Colonic mucosa (tissue), 4 donors: ENCODE measurements at places on chromosomes 1 and 21. TPM values are rescaled to one million over a fixed set of nuclear protein-coding genes. Genes with fewer than 3 reads are reported as not detected.
A peak's percentile ranks its signal among the peaks of the same experiment; 100 is the strongest.

TEX35 gene
- total RNA-seq: not detected

DNA sequence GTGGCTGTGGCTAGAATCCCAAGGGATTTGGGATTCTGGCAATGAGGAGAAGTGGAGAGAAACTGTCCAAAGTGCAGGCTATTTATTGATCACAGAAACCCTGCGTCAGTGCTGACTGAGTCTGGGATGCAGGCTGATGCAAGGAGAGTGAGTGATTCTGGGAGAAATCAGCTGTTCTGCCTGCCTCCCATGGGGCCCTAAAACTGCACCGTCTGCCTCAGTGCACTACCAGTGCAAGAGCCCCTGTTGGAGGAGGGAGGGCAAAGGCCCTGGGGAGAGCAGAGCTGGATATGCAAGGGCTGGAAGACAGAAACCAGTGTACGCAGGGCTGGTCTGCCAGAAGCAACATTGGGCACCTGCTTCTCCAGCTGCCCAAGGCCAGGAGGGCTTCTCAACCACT lies 42.6 kb downstream of the C1orf198 start:
- no peak for DNase-seq

DNA sequence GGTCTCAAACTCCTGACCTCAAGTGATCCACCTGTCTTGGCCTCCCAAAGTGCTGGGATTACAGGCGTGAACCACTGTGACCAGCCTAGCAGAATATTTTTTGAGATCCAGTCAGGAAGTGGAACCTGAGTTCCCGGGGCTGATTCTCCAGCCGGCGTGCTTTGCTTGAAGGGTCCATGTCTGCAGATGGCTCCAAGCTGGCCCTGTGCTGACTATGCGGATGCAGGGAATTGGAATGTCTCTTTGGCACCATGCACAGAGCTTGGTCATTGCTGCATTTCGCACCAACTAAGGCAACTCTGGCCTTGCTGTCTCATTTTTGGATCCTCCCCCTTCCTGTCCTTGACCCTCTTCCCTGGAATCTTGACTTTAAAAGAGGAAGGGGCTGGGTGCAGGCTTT lies 28.1 kb downstream of the ARHGEF10L start:
- no peak for DNase-seq

GRCh38 chr1:109152196-109152595 lies 38.3 kb downstream of the ELAPOR1 start:
- DNase-seq: peak; percentile 53

GRCh38 chr1:205930799-205931281 lies 12.4 kb downstream of the SLC26A9 start:
- no peak for DNase-seq
